ENCODE measurements at places on chromosomes 4 and X.

- DNase-seq = no peak
These were observed 394.2 kb downstream of the ARHGAP24 start for GRCh38 chr4:85869181-85869580.

DNA sequence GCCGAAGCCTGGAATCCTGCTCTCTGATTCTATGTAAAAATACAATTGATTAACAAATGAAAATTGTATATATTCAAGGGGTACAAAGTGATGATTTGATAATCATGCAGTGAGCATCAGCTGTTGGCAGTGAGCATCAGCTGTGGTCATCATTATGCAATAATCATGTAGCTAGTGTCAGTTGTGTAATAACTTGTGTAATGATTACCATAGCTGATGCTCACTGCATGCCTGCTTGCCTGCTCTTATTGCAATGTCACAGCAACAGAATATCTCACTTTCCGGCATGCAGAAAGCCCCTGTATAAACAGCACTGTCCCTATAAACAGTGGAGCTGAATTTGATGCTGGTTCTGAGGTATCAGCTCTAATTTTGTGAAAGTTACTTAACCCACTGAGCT, 46.8 kb downstream of the SULT1B1 start:
- DNase-seq = no peak

- DNase-seq = no peak
These were observed 43.3 kb downstream of the RPS3A start for GRCh38 chr4:151142758-151143157.

DNA sequence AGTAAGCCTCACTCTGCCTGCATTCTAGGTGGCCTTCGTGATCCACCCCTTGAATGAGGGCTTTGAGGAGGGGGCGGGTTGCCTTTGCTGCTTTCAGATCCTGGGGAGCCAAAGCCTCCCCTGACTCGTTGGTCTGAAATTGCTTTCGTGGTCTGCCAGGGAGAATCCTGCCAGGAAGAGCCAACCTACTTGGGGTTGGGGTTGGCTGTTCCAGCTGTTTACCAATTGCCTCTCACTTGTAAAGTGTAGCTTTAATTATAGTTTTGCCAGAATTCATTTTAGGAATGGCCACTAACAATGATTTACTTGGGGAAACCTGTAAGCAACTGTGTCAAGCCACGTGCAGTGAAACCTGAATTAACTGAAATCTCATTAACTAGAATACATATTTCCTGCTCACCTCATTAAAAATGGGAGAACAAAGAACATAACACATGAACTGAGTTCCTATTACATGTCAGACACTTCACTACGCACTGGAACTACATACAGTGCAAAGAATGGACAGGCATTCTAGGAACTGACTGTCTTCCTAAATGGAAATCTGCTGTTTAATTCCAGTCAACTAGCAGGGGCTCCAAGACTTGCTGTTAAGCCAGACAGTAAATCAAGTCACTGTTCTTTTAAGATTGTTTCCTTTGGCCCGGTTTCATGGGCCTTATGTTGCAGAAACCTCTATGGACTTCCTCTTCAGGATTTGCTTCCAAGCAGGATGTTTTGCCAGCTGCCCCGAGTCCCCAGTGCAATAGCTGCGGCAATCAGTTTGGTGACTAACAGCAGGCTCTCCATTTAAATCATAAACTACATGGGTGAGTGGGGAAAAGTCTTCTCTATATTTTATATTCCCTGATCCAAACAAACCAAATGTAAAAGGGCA, 16.4 kb upstream of the NKRF start:
- no peak for DNase-seq

DNA sequence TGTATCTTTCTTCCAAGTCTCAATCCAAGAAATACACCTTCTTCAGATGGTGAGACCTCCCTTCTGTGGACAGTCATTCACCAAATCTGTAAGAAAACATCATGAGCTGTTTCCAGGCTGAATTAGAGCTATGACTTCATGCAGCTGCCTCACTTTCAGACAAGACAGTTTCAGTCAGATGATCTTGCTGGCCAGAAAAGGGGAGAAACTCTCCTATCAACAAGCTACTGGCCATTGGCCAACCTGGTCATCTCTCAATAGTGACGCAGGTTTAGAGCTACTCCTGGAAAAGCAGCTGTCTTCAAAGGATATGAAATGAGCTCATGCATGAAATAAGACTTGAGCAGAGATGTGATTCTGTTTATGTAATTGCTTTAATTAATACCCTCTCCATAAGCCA, 69.6 kb upstream of the NDP start:
- no peak for DNase-seq

DNA sequence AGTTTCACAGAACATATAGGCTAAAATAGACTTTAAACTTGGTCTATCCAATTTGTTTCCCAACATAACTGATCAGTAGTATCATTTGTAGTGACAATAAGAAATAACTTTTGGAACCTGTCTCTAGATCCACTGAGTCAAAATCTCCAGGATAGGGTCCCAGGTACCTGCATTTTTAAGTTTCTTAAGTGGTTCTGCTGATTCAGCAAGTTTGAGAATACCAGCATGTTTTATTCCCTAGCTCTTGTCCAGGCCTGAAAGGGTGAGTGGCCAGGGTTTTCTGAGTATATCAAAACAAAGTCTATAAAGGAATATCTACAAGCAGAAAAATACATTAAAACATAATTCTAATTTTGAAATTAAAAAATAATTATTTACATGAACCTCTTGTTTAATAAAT, 573.1 kb upstream of the POU3F4 start:
- no peak for DNase-seq

GRCh38 chrX:135974279-135974856, 580 bp upstream of the MMGT1 start:
- DNase-seq = peak; percentile 49

Data from stimulated activated CD4-positive, alpha-beta T cell treated with anti-CD3 and anti-CD28 coated beads, Interleukin-15, amount 100 ng/mL, for 1 hour (primary cell).